ENCODE measurements at places on chromosomes 7 and 10.

GRCh38 chr10:43202657-43203447, 64.0 kb downstream of the RASGEF1A start:
- peak; percentile 99 for DNase-seq

DNA sequence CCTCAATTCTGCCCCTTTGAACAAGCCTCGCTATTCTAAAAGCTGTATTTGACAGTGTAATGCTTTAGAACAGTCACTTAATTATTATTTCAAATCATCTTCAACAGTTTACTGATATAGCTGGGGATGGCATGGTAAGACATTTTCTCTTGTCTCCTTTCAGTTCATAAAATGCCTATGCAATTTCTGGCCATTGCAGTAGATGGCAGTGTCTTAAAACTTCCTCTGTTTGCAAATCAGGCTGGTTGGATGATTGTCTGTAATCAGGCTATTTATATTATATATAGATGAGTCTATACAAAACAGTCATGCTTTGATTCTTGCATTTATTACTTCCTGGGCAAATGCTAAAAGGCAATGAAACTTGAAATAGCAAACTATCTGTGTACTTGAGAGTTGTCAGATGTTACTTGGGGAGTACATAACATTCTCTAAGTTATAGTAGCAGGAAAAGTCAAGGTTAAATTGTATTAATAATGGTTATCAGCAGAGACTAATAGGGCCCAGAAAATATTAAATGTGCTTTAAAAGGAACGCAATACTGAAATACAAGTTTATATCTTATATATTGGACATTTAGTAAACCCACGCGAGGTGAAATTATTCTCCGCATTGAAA, 55.5 kb upstream of the LHFPL3 start:
- peak; percentile 30 for DNase-seq

DNA sequence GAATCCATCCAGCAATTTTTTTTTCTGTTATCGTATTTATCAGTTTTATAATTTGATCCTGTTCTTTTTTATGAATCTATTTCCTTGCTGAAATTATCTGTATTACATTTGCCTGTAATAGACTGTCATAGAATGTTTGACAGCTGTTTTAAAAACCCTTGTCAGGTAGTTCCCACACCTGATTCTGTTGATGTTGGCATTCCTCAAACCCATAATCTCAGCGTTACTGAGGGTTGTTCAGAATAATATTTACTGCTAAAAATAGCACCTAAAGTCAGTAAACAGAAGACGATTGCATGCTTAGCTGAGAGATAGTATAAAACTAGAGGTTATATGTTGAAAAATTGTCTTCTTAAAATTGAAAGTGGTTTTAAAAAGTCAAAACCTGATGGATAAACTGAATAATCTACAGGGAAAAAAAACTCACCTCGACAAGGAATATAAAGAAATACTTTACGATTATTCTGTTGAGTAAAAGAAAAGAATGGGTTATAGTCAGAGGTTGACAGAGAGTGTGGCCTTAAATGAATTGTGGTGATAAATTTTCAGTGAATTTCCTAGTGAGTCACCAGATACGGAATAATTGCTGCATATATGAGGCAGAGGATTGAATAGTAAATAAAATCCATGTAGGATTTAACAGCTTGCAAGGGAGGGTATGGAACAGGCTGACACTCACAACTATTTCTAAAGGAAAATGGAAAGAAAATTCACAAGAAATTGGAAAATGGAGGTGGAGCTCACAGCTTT, 824.1 kb upstream of the IGFBP3 start:
- DNase-seq: no peak

GRCh38 chr10:130363051-130363450, 226.9 kb downstream of the GLRX3 start:
- DNase-seq: no peak

- no peak for DNase-seq
Observed at GRCh38 chr7:77328669-77329068, 87.5 kb downstream of the GSAP start.

DNA sequence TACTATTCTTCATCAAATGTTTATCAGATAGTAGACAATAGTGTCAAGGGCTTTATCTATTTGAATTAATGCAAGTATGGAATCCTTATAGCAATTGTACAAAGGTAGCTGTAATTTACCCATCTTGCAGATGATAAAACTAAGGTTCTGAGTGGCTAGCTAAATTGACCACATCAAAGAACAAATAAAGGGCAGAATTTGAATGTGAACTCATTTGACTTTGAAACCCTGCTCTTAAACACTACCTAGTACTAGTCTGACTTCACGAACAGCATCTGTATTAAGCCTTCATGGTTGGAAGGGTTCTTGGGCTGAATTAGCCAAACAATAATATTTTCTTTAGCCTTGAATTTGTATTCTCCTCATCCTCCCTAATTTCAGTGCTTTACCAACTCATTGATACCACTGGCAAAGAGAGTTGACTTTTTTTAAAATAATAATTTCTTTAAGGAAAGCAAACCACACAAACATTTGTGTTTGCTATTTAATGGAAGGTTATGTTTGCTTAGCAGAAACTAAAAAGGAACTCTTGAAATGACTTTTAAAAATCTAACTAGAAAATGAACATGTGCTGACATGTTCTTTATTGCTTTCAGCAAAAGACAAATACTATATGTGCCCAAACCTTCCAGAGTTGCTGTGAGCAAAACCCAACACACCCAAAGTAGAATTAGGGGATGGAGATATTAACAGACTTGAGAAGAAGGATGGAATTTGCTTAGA, 322.6 kb downstream of the RNLS start:
- no peak for DNase-seq

GRCh38 chr7:15073301-15073700, 170.8 kb upstream of the DGKB start:
- no peak for DNase-seq

GRCh38 chr10:17665747-17666146, 21.8 kb downstream of the STAM start:
- no peak for DNase-seq

GRCh38 chr7:92343714-92344113, 97.9 kb downstream of the ANKIB1 start:
- no peak for DNase-seq

GRCh38 chr10:11147722-11148121, 130.1 kb downstream of the CELF2 start:
- no peak for DNase-seq

- DNase-seq: no peak
Observed at GRCh38 chr10:63214571-63214970, 81.4 kb downstream of the NRBF2 start.

GRCh38 chr7:21611129-21611528, 68.3 kb downstream of the DNAH11 start:
- DNase-seq: no peak

DNA sequence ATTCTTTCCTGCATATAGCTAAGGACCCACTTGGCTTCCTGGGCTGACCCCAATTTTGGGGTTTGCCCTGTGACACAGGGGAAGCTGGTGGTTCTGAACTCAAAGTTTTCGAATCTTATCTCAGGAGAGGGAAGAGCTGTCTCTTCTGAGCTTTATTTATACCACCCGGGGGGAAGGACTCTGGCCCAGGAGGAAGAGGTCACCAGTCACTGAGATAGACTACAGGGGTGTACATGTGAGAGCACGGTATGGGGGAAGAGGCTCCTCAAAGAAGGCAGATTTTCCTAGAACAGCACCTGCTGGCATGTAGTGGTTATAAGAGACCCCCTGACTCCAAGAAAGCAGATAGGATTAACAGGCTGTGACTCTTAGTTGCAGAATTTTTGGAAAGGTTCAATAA, 101.8 kb upstream of the ELMO1 start:
- DNase-seq: no peak

GRCh38 chr7:112060625-112061024, 145.6 kb downstream of the DOCK4 start:
- no peak for DNase-seq

DNA sequence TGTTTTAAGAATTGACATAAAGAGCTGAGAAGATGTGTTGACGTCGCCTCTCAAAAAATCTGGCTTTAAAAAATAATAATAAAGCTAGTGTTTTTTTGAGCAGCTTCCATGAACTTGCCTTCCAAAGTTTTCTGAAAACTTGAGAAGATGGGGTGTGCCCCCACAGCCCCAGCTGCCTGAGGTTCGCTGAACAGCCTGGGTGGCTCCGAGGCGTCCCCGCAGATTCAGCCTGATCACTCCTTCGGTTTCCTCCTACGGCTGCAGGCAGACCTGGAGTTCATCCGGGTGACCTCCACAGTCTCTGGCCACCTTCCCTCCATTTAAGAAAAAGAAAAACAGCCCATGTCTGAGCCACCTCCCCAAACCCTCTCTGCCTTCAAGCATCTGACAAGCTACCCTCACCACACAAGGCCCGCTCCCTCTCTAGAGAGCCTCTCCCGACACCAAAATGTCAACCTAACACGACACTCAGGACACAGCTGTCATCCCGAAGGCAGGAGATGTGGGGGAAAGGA, 177.8 kb downstream of the PTPRN2 start:
- no peak for DNase-seq

Measured in H7 (cell line).